Activated CD4-positive, alpha-beta memory T cell treated with anti-CD3 and anti-CD28 coated beads, Interleukin-2, amount 10 ng/mL, durations not matched to agents 7 days and 5 days (primary cell): ENCODE measurements at places on chromosomes 7 and 10. TPM values are rescaled to one million over a fixed set of nuclear protein-coding genes. Genes with fewer than 3 reads are reported as not detected.

DNA sequence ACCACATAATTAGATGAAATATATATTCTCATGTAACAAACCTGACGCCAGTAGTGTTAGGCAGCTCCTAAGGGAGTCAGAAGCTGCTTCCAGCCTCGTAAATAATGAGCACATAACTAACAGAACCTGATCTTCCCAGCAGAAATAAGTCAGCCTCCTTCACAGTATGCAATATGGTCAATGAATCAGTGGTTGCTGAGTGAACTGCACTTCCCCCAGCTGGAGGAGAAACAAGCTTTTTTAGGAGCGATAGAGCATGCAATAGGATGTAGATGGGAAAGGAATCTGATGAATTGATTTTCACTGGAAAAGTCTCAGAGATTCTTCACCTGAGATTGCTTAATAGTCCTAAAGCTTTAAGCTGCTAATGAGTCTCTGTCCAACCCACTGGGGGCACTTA, 337.2 kb upstream of the LRGUK start:
- H3K27ac ChIP-seq = no peak overlapping the region
- H3K27me3 ChIP-seq = no peaks in the 10 kb centered on the region

GRCh38 chr10:68007356-68007755, 67.7 kb downstream of the HERC4 start:
- H3K4me3 ChIP-seq = no peak overlapping the region
- H3K4me1 ChIP-seq = no peaks in the 10 kb centered on the region
- no peak for DNase-seq
- H3K27me3 ChIP-seq = no peaks in the 10 kb centered on the region

- H3K27me3 ChIP-seq = no peaks in the 10 kb centered on the region
- H3K27ac ChIP-seq = no peak overlapping the region
- H3K4me3 ChIP-seq = no peak overlapping the region
- peaks cover 14% of the 10 kb centered on the region for H3K36me3 ChIP-seq
- DNase-seq = no peak
These were observed 9.9 kb downstream of the SAMD8 start for GRCh38 chr10:75121322-75121721.

DNA sequence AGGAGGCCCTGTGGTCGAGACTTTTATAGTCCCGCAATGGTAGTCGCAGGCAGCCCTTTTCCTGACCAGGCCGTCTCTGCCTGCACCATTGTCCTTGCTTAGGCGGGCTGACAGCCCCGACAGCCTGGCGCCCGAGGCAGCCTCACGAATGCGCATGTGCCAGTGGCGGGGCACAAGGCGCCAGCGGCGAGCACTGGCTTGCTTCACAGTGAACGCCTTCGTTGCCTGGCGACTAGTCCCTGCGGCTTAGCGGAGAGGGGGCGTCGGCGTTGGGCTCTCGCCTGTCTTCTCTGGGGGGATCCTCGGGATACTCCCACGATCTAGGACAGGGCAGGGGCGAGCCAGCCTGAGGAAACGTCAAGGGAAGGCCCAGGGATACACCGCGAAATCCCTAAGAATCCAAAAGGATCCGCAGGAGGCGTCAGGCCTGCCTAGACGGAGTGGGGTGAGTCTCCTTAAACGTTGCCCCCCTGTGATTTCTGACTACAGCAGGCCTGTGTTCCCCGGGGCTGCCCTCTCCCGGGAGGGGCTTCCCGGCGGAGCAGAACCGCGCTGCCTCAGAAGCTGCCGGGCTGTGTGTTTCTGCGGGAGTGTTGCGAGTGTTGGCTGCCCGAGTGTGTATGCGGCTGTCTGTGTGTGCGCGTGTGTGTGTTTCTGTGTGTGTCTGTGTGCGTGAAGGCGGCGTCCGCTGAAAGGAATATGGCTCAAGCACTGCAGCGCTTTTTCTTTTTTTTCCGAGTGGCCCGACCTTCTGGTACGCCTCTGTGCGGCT, 20.5 kb upstream of the ZNF273 start:
- peak; percentile 14 for DNase-seq
- H3K27ac ChIP-seq = no peak overlapping the region

GRCh38 chr10:93417921-93418320, 64.2 kb downstream of the MYOF start:
- H3K4me3 ChIP-seq = no peak overlapping the region
- H3K27ac ChIP-seq = no peak overlapping the region
- peaks cover 22% of the 10 kb centered on the region for H3K4me1 ChIP-seq
- H3K36me3 ChIP-seq = peaks cover 3% of the 10 kb centered on the region

GRCh38 chr10:68553138-68553537, 7.0 kb upstream of the TET1 start:
- DNase-seq = no peak
- H3K4me1 ChIP-seq = no peaks in the 10 kb centered on the region
- H3K36me3 ChIP-seq = no peaks in the 10 kb centered on the region
- no peak overlapping the region for H3K27ac ChIP-seq

The MYO3A gene
- not detected for total RNA-seq
